Stimulated activated CD4-positive, alpha-beta T cell treated with anti-CD3 and anti-CD28 coated beads, Interleukin-2, amount 100 ng/mL, for 24 hours (primary cell): ENCODE measurements at places on chromosomes 5 and 9.

DNA sequence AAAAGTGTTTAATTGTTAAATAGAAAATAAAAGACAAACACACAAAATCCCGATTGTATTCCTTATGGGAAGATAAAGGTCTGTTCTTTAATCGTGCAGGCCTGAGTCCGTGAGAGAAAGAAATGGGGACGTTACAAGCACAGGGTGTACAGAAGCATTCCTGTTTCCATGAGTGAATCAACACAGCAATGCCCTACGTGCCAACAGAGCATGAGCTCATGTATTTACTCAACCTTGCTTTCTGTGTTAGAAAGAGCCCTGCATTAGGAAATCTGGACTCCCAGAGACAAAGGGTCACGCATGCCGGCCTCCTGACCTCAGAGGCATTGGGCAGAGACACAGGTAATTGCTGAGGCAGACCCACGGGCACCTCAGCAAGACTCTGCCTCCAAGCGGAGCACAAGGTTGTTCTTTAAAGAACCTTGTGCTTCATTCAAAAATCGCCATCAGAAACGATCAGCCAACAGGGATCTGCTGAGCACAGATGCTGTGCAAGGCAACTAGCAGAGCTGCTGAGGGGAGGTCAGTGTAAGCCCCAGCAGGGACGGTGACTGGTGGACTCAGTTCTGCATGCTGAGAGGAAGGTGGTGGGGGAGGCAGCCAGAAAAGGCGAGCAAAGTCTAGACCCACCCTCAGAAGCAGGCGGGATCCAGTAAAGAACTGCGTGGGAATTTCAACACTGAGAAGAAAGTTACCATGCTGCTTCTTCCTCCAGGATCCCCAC is 101.0 kb downstream of the TLE1 start:
- no peak for DNase-seq

DNA sequence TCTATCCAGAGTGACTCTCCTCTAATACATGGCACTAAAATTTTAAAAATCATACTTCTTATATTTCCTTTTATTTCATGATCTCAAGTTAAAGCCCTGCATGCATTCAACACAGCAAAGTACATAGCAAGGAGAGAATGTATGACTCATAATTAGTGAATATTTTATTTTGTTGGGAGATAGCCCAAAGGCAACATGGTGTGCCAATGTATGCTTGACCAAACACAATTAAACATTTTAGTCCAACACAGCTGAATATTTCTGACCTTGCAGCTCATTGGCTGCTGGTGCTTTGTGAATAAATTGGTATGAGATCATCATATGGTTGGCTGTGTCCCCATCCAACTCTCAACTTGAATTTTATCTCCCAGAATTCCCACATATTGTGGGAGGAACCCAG is 103.5 kb downstream of the NPR3 start:
- no peak for DNase-seq

DNA sequence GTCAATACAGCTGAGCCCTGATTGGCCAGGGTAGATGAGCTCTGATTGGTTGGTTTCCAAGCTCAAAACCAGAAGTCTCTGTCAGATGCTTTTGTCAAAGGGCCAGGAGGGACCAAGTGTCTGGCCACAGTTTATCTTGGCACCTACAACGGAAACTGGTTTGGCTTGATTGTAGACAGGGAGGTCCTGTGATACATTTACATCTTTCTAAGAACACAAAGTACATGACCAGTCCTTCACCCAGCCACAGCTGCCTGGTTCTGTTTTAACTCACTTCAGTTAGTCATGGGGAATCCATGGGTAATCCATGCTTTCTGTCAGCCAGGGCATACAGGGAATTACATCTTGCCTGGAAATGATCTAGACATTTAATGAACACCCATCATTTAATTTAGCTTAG is 171.2 kb downstream of the SLC12A2 start:
- no peak for DNase-seq

DNA sequence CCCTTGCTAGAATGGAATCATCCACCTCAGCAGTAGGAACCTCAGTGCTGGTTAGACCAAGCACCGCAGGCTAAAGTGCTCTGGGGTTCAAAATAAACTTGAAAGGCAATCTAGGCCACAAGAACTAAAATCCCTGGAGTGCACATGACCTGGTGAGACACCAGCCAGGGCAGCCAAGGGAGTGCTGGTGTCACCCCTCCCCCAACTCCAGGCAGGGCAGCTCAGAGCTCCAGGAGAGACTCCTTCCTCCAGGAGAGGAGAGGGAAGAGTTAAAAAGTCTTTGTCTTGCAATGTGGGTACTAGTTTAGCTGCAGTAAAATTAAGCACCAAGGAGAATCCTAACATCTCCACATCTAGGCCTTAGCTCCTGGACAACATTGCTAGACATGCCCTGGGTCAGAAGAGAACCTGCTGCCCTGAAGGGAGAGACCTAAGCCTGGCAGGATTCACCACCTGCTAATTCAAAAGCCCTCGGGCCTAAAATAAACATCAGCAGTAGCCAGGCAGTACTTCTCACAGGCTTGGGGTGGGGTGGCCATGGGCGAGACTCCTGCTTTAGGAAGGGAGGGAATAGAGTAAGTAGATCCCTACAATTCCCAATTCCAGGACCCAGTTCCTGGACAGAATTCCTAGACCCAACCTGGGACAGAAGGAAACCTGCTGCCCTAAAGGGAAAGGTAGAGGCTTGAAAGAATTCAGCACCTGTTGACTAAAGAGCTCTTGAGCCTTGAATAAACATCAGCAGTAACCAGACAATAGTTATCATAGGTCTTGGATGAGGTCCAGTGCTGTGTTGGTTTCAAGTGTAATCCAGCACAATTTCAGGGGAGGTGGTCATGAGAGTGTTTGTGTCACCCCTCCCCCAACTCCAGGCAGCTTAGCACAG is 25.8 kb downstream of the UGT3A2 start:
- DNase-seq = no peak

GRCh38 chr5:77797136-77797535 is 21.0 kb upstream of the TBCA start:
- DNase-seq = no peak
